ENCODE measurements at places on chromosomes 13 and 19. TPM values are rescaled to one million over a fixed set of nuclear protein-coding genes. Genes with fewer than 3 reads are reported as not detected.

SGTA gene
- total RNA-seq: 67.3 TPM

TEX26 gene
- total RNA-seq: not detected

CACNG7 gene
- not detected for total RNA-seq

ACP7 gene
- total RNA-seq: not detected

ZNF135 gene
- not detected for total RNA-seq

STOML3 gene
- total RNA-seq: not detected
